ENCODE measurements at places on chromosomes 6 and 20.
A peak's percentile ranks its signal among the peaks of the same experiment; 100 is the strongest.

DNA sequence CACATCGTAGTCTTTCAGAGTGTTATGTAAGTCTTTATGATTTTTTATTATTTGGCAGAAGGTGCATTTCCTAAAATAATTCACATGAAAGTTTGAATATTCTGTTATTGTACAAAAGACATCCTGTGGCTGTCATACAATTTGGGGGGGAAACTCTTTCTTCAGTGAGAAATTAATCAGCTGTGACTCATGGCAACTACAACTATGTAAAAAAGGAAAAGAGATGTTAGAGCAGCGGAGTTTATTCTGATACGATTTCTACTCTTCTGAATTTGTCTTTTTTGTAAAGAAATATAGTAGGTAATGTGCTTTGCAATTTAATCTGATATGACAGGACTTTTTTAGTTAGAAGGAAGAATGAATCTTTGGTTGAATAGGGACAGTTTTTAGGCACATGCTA, 14.2 kb downstream of the COL19A1 start:
- DNase-seq, result no peak

GRCh38 chr20:20018366-20018765, 1.2 kb downstream of the NAA20 start:
- no peak for DNase-seq

DNA sequence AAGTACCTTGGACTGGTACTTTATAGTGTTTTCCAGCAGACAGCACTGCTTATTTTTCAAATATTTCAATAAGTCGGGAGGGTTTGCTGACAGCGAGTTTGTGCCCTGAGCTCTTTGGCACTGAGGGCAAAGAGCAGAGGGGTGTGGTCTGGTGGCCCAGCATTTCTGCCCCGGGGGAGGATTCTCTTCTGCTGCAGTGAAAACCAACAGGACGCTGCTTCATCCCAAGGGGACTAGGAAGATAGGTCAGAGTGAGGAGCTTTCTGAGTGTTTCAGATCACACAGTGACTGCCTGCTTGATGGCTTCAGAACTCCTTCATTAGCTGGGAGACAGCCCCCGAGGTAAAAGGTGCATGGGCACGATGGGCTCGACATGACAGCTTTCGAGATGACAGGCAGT, 8.6 kb downstream of the ULBP2 start:
- no peak for DNase-seq

DNA sequence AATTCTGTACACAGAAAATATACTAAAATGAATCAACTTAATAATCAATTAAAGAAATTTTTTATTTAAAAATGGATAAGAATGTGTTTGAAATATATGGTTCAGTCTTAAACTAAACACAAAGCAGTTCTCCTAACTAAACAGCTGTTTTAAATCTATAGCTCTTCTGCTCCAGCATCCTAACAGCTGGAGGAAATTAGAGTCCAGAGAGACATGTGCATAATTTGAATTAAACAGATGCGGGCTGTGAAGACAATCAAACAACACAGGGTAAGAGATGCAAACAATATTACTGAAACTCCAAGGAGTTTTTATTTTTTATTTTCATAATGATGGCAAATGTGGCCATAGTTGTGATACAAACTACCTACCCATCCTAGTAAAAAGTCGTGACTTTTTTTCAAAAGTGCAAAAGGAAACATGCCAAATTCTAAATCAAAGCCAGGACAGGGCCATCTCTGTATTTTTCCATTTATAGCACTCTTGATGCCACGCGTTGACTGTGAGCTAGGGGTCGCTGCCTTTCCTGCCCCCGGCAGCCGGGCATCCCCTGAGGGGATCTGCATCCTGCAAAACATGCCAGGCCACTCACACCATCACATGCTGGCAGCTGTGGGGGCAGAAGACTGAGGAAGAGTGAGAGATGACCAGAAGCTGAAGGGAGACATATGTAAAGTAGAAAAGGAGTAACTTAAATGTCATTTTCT, 310.6 kb downstream of the PRKN start:
- no peak for DNase-seq

GRCh38 chr20:652615-653109, 338 bp downstream of the SRXN1 start:
- DNase-seq, result no peak

GRCh38 chr6:35154262-35154661, 13.1 kb upstream of the TCP11 start:
- DNase-seq, result no peak

- no peak for DNase-seq
Observed at GRCh38 chr20:16283978-16284377, 289.3 kb downstream of the KIF16B start.

- no peak for DNase-seq
Observed at GRCh38 chr6:130366107-130367005, 539 bp downstream of the TMEM200A start.

DNA sequence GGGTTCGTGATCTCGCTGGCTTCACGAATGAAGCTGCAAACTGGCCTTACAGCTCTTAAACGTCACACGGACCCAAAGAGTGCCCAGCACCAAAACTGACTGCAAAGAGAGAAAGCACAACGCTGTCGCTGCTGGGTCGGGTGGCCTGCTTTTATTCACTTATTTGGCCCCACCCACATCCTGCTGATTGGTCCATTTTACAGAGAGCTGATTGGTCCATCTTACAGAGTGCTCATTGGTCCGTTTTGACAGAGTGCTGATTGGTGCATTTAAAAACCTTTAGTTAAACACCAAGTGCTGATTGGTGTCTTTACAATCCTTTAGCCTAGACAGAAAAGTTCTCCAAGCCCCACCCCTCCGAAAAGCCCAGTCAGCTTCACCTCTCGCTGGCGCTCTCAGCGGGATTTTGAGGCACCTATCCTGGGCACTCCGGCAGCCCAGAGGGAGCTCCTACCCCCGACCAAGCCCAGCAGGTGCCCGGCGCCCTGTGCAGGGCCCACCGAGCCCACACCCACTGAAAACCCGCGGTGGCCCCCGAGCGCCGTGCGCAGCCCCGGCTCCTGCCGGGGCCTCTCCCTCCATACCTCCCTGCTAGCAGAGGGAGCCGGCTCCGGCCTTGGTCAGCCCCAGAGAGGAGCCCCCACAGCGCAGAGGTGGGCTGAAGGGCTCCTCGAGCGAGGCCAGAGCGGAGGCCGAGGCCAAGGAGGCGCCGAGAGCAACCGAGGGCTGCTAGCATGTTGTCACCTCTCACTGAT, 40.0 kb upstream of the SMAP1 start:
- no peak for DNase-seq

GRCh38 chr6:62357835-62358234, 71.8 kb upstream of the KHDRBS2 start:
- DNase-seq, result no peak

DNA sequence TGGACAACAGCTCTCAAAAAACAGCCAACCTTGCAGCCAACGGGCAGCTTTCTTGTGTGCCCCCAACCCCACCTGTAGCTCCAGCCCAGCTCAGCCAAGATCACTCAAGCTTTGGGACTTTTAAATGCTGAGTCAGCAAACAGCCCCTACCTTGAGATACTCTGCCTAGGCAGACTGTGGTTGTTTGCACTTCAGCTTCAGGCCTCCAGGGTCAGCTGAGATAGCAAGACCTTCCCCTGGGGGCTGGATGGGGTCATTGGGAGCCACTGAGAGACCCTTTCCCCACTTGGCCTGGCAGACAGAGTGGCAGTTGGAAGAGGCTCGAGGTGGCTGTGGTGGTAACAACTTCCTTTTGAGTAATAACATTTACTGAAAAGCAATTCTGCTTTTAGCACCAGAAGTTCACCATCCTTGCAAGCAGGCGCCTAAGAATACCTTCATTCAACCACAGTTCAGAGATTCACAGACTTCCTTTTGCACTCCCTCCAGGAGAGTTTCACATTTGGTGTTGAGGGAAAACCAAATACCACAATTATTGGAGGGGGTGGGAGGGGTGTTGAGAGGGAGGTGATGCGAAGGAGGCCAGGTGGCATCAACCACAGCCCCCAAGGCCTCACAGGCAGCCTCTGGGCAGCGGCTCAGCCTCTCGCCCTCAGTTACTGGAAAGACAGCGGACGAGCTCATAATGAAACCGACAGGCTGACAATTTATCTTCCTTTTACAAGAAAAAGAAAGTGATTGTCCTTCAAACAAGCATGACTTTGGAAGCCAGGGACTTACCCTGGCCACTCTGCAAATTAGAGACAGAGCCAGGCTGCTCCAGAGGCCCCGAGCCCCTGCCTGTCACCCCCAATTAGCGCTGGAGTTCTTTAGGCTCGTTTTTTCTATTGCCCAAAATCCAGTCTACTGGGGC, 148.1 kb downstream of the CEBPB start:
- no peak for DNase-seq

- no peak for DNase-seq
Observed at GRCh38 chr6:126300735-126301134, 39.2 kb upstream of the CENPW start.

DNA sequence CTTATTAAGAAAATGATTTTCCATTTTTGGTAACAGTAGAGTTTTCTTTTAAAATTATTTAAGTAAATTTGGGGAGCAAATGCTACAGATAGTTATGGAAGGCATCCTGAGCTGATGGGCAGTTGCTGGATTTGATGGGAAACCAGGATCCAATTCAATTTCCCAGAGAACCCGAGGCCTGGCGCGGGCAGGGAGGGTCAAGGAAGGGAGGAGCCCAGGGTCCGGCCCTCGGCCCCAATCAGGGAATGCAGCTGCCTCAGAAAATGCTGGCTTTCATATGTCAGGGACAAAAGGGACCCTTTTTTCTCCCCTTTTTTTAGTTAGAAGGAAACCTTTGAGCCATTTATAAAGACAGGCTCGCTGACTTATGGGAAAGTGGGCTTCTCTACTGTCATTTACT, 42.1 kb downstream of the CTCFL start:
- DNase-seq, result no peak

DNA sequence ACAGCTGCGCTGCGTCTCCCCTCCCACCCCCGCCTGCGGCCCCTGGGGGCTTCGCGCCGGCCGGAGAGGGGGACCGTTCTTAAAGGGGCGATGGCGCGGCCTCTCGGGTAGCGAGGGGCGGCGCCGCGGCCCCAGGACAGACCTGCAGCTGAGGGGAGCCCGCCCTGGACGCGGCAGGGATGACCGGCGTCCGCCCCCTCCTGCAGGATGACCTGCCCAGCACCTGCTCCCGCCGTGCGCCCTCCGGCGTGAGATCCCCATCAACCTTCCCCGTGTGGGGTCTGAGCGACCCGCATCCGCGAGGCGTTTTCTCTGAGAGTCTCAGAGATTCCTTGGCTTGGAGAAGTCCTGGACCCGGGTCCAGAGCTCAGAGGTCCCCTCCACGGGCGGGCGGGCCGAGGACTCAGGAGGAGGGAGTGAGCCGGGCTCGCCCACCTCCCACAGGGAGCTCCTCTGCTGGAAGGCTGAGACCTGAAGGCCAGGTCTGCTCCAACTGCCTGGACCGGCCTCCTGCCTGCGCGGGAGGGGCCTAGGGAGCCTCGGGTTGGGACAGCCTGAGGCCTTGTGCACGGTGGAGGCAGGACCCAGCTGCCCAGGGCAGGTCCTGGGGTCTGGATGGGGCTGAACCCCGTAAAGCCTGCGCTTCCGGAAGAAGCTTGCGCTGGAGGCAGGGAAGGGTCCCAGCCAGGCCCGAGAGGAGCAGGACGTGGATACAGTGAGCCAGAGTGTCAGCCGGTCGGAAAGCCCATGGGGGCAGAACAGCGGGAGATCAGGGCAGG, 532 bp upstream of the NKAIN4 start:
- DNase-seq, result no peak

GRCh38 chr6:150076196-150076893, 7.4 kb upstream of the ULBP3 start:
- no peak for DNase-seq

DNA sequence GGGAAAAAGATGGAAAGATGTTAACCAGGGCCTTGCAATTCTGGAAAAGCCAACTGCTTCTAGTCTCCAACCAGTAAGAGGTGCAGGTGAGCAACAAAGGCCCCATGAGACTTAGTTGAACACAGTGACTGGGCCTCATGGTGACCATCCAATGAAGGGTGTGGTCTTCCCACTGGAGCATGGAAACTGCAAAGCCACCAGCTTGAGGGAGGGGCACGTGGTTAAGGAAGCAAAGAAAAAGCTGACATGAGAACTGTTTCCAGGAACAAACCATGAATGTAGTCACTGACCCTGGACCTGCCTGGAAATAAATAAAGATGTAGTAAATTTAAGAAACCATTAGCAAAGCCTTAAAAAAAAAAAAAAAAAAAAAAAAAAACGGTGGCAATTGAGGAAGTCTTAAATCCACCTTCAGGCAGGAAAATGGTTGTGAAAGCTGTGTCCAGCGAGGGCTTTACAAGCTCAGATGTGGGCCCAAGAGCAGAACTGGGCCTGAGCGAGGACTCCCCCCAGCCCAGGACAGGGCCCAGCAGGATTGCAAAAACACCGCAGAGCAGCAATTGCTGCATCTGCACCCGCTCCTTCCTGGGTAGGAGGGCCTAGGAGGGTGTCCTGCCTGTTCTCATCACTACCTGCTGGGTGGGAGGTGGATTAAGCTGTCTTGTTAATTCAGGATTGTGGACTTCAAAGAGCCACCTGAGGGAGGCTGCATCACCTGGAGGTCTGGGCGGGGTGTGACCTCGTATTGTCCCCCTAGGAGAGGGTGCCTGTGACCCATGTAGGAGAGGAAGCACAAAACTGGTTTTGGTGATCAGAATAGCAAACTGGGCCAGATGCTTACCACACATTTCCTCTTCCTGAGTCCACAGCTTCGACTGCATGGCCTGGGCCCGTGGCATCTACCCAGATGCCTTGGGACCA, 10.3 kb downstream of the GFRA4 start:
- no peak for DNase-seq

DNA sequence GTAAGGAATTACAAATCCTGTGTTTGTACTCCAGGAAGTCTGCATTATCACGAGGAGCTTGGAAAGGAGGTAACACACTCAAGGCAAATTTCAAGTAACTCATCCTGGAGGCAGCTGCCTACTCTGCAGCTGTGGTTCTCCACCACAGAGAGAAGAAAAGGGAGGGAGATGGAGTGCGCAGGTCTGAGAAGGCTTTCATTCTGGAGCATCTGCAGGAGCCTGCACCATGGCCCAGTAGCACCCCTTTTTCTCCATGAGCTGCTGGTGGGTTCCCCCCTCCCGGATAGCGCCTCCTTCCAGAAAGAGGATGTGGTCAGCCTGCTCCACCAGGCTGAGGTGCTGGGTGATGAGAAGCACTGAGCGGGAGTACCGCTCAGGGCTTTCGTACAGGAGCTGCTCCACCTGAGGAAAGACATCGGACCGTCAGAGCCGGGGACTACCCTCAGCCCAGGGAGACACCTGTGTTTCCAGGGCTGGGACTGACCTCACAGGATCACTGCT, 1.6 kb upstream of the PSMB8 start:
- peak; percentile 13 for DNase-seq

DNA sequence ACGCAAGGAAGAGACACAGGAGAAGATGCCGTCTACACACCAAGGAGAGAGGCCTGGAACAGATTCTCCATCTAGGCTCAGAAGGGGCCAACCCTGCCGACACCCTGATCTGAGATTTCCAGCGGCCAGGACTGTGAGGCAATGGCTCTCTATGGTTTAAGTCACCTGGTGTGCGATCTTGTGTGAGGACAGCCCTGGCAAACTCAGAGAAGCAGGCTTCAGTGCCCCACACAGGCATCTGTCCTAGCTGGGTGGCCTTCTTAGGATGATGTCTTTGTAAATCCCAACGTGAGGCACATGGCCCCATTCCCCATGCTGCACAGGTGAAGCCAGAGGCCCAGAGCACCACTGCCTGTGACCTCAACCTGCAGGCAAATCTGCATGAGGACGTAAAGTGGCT, 87.6 kb upstream of the FRMD1 start:
- DNase-seq, result no peak
